ENCODE measurements at places on chromosomes 6 and 20.

DNA sequence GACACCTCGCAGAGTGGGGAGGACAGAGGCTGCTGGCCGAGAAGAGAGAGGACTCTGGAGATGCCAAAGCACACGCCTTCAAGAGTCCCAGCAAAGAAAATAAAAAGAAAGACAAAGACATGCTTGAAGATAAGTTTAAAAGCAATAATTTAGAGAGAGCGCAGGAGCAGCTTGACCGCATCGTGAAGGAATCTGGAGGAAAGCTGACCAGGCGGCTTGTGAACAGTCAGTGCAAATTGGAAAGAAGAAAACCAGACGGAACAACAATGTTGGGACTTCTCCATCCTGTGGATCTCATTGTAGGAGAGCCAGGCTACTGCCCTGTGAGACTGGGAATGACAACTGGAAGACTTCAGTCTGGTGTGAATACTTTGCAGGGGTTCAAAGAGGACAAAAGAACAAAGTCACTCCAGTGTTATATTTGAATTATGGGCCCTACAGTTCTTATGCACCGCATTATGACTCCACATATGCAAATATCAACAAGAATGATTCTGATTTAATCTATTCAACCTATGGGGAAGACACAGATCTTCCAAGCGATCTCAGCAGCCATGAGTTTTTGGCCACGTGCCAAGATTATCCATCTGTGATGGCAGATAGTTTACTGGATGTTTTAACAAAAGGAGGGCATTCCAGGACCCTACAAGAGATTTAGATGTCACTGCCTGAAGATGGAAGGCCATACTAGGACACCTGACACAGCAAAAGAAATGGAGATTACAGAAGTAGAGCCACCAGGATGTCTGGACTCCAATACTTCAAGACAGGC is 52.2 kb downstream of the REV3L start:
- no peak for DNase-seq

DNA sequence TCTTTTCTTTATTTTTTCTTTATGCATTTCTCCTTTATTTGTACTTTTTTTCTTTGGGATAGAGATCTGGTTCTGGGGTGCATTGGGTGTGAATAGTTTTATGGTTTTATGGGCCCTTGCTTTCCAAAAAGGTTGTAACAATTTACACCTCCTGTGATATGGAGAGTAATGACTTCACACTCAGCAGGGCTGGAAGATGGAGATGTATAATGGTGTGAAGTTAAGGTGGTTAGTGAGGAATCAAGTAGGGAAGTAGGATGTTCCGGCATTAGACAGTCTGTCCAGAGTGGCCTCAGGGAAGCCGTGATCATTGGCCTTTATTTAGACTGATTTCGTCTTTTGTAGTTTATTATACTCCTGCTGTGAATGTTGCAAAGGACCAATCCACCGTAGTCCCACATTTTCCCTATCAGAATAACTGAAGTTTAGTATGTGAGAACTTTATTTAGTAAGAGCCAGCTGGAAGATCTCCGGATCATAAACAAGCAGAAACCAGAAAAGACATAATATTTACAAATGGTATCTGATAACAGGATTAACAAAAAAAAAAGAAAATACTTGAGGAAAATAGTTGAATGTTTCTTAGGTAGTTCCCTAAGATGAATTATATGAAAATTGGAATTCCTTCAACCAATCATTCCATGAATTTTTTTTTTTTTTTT is 255.5 kb downstream of the TBC1D7 start:
- DNase-seq, result no peak

GRCh38 chr6:5250911-5251310 is 9.8 kb downstream of the LYRM4 start:
- DNase-seq, result no peak

DNA sequence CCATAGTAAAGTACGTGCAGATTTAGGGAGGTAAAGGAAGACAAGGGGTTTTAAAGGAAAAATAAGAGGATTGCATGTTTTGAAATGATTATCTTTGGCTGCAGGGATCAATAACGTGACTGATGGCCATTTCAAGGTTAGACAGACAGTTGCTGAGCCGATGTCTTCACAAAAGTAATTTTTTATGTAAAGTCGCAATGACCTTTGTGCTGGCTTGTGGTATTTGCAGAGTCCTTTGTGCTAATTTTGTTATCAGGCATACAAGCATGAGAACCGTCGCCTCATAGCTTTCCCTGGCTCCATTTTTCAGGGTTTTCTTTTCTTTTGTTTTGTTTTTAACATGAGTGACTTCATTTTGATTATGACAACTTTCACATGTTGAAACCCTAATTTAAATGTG is 605.7 kb upstream of the GJE1 start:
- no peak for DNase-seq

DNA sequence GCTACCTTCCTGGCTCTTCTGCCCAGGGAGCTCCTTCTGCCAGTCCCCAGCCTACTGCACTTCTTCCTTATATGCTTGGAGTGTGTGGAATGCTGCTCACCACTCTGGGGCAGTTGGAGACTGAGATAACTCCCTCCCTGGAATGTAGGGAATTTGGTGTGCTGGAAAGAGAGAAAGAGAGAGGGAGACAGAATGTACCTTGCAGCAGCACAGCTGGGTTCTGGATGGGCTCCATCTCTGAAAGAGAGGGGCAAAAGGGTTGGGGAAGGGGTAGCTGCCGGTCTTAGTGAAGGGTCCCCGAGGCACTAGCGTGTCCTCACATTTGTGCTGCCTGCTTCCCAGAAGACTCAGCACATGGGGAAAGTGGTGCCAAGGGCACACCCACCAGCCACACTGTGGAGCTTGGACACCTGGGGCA is 40.2 kb upstream of the DDR1 start:
- no peak for DNase-seq

GRCh38 chr20:57440678-57441509 is 49.7 kb downstream of the RBM38 start:
- DNase-seq, result no peak

- DNase-seq, result no peak
Observed at GRCh38 chr6:76342611-76343160, 270.2 kb upstream of the IMPG1 start.

DNA sequence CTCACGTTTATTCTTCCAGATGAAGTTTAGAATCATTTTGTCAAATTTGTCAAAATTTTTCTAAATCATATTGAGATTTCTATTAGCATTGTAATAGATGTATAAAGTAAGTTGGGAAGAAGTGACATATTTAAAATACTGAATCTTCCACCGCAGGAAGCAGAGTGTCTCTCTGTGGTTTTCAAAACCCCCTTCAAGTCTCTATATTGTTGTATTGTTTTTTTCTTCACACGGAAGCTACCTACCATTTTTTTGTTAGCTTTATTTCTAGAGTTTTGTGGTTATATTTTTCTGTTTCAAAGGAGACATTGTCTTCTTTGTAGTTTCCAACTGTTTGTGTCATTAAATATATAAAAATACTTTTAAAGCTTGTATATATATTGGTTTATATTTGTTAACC is 188.6 kb downstream of the ZDHHC14 start:
- DNase-seq, result no peak

DNA sequence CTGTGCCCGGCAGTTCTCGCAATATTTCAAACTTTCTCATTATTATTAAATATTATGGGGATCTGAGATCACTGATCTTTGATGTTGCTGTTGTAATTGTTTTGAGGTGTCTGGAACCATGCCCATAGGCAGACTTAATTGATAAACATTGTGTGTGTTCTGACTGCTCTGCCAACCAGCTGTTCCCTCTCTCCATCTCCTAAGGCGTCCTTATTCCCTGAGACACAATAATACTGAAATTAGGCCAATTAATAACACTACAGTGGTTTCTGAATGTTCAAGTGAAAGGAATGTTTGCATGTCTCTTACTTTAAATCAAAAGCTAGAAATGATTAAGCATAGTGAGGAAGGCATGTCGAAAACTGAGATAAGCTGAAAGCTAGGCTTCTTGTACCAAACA is 7.6 kb downstream of the MAPK14 start:
- no peak for DNase-seq

All from CD4-positive, alpha-beta T cell treated with Interleukin-15 for 1 hour (primary cell).